ENCODE measurements at places on chromosomes 3 and 15.

DNA sequence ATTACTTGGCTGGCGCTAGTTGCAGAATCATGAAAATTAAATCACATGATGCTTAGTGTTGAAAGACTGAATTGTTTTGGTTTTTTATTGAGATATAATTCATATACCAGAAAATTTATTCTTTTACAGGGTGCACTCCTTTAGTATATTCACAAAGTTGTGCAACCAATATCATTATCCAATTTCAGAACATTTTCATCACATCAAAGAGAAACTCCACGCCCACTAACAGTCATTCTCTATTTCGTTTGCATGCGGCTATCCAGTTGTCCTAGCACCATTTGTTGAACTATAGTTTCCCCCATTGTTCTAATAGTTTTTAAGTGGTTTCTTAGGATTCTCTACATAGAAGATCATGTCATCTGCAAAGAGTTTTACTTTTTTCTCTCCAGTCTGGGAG is 3.7 kb downstream of the EHD4 start:
- no peak for DNase-seq

- DNase-seq, result no peak
Observed at GRCh38 chr15:64776402-64776786, 1.0 kb upstream of the RBPMS2 start.

GRCh38 chr15:45150481-45150880 is 20.7 kb downstream of the DUOX1 start:
- DNase-seq, result no peak

DNA sequence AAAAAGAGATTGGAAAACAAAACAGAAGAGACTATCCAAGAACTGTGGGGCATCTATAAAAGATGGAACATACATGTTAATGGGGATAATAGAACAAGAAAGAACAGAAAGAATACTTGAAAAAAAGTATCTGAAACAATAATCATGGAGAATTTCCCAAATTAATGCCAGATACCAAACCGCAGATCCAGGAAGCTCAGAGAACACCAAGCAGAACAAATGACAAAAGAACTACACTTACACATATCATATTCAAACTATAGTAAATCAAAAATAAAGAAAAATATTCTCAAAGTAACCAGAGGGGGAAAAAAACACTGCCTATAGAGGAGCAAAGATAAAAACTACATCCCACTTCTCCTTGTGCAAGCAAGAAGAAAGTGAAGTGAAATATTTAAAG is 40.0 kb downstream of the CLASP2 start:
- DNase-seq, result no peak

GRCh38 chr15:99437315-99438223 is 128.2 kb upstream of the MEF2A start:
- DNase-seq, result no peak

DNA sequence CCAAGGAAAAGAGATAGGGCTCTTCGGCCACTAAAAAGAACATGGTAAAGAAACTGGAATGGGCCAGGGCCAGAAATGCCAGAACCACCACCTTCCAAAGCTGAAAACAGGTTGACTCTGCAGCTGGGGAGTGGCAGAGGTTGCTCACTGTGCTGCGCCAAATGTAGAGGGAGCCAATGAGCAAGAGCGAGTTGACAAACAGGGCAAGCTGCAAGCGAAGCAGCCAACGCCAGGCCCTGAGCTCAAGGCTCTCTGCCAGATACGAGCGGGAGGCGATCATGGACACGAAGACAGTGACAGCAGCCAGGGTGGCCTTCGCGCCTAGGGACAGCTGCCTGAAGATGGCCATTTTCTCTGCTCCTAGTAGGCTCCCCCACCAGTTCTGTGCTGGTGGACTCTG is 3.1 kb downstream of the GLB1 start:
- no peak for DNase-seq

DNA sequence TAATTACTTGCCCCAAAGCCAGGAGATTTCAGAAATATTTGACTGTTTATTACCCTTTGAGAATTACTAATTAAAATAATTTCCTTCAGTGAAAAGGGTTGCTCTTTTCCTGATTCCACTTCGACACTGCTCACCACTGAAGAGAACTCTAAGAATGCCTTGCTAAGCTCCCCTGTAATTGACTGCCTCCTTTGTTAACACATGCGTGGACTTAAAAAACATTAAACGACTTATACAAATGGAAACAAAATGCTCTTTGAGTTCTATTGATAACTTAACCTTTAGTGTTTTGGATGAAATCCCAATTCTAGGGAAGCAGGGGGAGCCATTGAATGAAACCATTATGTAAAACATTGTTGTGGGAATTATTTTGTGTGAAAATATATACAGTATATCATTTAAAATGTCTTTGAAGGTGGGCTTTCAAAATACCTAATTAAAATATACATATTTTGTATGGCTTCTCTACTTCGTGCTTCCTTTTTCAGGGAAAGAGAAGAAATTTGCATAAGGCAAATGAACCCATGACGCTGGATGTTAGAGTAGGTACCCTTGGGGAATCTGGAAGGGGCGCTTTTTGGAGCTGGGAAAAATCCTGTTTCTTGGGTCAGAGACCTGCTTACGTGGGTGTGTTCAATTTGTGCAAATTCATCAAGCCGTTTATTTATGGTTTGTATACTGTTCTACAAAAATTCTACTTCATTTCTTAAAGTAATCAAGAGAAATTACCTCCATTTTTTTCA is 64.2 kb downstream of the WWTR1 start:
- DNase-seq, result no peak

- DNase-seq, result peak; percentile 43
Observed at GRCh38 chr3:172516318-172517214, 6.7 kb downstream of the TNFSF10 start.

Measured in lung (tissue), 17 donors.